ENCODE measurements at places on chromosomes 3 and 15. TPM values are rescaled to one million over a fixed set of nuclear protein-coding genes. Genes with fewer than 3 reads are reported as not detected.

- H3K4me3 ChIP-seq: no peak overlapping the region
- H3K27me3 ChIP-seq: no peaks in the 10 kb centered on the region
- H3K36me3 ChIP-seq: no peaks in the 10 kb centered on the region
- H3K4me1 ChIP-seq: no peaks in the 10 kb centered on the region
- no peak overlapping the region for H3K27ac ChIP-seq
- no peak for DNase-seq
Measured at GRCh38 chr3:139423232-139423631, 33.8 kb upstream of the COPB2 start.

- H3K4me3 ChIP-seq: no peak overlapping the region
- no peak for DNase-seq
- no peaks in the 10 kb centered on the region for H3K27me3 ChIP-seq
- H3K36me3 ChIP-seq: no peaks in the 10 kb centered on the region
Measured at GRCh38 chr15:39083213-39083612, 497.7 kb upstream of the THBS1 start.

LYZL4 gene
- not detected for total RNA-seq

DNA sequence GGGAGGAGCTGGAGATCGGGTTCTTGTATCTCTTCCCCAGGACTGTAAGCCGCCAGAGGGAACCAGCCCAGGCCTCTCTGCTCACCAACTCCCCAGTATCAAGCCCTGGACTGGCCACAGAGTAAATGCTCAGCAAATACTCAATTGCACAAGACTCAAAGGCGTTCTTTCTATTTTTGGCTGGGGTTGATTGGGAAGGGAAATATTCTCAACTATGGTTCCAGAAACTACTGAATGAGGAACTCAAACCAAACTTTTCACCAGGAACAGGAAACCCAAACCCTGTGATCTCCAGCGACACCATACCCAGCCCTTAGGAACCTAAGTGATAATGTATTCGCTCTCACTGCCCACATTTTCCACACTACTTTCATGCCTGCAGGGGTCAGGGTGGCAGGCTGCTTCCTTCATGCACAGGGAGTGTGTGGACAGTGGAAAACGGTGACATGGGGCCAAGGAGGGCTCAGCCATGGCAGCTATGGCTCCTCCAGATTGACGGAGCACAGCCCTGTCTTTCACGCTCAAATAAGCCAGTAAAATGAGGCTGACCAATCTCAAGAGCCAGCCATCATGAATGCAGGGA is 124.7 kb upstream of the RAD18 start:
- no peak overlapping the region for H3K4me3 ChIP-seq
- no peaks in the 10 kb centered on the region for H3K36me3 ChIP-seq
- no peaks in the 10 kb centered on the region for H3K4me1 ChIP-seq
- no peak overlapping the region for H3K27ac ChIP-seq

DNA sequence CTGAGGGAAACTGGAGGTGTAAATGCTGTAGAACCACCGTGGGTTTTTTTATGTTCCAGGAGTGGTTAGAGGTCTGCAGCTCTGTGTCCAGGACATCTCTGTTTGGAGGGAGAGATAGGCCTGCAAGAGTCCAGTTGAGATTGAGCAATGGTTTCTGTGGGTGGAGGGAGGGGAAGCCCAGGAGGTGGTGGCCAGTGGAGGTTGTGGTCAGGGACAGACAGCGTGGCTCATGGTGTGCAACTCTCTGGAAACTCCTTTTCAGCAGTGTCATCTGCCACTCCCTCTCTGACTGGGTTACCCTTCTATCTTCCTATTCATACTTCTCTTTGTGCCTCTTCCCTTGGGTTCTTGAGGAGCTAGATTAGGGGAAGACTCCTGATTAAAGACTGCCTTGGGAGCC is 9.6 kb downstream of the XCR1 start:
- H3K36me3 ChIP-seq: no peaks in the 10 kb centered on the region
- no peaks in the 10 kb centered on the region for H3K4me1 ChIP-seq

BTLA gene
- not detected for total RNA-seq

SLC28A2 gene
- total RNA-seq: not detected

BFSP2 gene
- not detected for total RNA-seq

DNA sequence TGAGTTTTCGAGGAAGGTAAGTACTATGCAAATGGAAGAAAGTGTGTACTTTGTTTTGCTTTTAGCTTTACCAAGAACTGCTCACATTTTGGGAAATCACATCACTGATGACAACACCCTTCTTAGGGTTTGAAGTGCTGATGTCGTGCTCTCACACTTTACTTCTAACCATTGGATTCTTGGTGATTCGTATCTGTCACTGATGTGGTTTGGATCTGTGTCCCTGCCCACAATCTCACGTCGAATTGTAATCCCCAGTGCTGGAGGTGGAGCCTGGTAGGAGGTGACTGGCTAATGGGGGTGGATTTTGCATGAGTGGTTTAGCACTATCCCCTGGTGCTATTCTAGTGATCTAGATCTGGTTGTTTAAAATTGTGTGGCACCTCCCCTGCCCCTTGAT is 75.4 kb upstream of the RGMA start:
- no peaks in the 10 kb centered on the region for H3K36me3 ChIP-seq
- H3K27ac ChIP-seq: no peak overlapping the region
- no peaks in the 10 kb centered on the region for H3K4me1 ChIP-seq
- DNase-seq: no peak
- H3K4me3 ChIP-seq: no peak overlapping the region
- no peaks in the 10 kb centered on the region for H3K27me3 ChIP-seq

C3orf33 gene
- total RNA-seq: 2.4 TPM

HRH1 gene
- total RNA-seq: not detected

DNA sequence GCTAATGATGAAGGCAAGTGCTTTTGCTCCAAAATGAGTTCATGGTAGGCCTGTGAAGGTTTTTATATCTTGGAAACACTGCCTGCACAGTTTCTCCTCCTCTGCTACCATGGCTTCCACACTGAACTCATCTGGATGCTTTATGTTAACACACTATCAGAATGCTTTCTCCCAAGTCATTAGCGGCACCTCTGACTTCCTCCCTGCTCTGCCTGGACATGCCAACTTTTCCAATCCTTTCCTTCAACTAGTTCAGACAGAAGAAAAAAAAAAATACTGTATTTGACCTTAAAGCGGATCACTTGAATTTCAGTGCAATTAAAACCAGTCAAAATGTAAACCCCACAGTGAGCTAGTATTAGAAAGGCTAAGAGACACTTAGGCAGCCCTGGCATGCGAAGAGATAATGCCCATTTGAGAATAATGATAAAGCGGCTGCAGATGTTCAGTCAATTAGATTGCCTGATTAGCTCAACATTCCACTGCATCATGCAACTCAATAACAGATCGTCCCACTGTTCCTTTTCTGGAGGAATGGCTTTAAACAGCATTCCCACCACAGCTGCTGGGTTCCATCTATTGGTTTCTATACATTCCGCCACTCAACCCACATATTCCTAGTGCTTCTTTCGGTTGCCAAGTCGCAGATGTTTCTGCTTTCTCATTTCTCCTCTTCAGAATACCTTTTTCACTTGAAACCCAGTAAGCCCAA is 51.7 kb downstream of the CNTN3 start:
- no peak for DNase-seq
- no peak overlapping the region for H3K27ac ChIP-seq
- no peaks in the 10 kb centered on the region for H3K36me3 ChIP-seq
- H3K27me3 ChIP-seq: no peaks in the 10 kb centered on the region
- no peaks in the 10 kb centered on the region for H3K4me1 ChIP-seq
